ENCODE measurements at places on chromosomes 12 and 14. TPM values are rescaled to one million over a fixed set of nuclear protein-coding genes. Genes with fewer than 3 reads are reported as not detected.

The GLIPR1L1 gene
- not detected for total RNA-seq

The GNB3 gene
- total RNA-seq: 3.7 TPM

The SCNN1A gene
- under 0.01 TPM for total RNA-seq

The PARP2 gene
- 22.1 TPM for total RNA-seq

The SMIM41 gene
- total RNA-seq: 0.37 TPM

The ATN1 gene
- 22.4 TPM for total RNA-seq

The TCL1B gene
- not detected for total RNA-seq

The RHOJ gene
- total RNA-seq: 0.22 TPM

The LGMN gene
- 10.3 TPM for total RNA-seq

The CD4 gene
- 0.25 TPM for total RNA-seq

The PAPLN gene
- 5.1 TPM for total RNA-seq

The ULK1 gene
- 14.2 TPM for total RNA-seq

The ZNF219 gene
- total RNA-seq: 2.2 TPM

The TPI1 gene
- total RNA-seq: 1,238 TPM

The INSM2 gene
- total RNA-seq: not detected

The TMTC1 gene
- 27.9 TPM for total RNA-seq

The NYNRIN gene
- 13.2 TPM for total RNA-seq

The MAX gene
- 34.5 TPM for total RNA-seq

The WASHC4 gene
- 112 TPM for total RNA-seq

The P2RX2 gene
- not detected for total RNA-seq

The CLEC4D gene
- total RNA-seq: not detected

The TAS2R43 gene
- 5.3 TPM for total RNA-seq
